OCI-LY7 (cell line): ENCODE measurements at places on chromosomes 3 and 15. TPM values are rescaled to one million over a fixed set of nuclear protein-coding genes. Genes with fewer than 3 reads are reported as not detected.

DNA sequence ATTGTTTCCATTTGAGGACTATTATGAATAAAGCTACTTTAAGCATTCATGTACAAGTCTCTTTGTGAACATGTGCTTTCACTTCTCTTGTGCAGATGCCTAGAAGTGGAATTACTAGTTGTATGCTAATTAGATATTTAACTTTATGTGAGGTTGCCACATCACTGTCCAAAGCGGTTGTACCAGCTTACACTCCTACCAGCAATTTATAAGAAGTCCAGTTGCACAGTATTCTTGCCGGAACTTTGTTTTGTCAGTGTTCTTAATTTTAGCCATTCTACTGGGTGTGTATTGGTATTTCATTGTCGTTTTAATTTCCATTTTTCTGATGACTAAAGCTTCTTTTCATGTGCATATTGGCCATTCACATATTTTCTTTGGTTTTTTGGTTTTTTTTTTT, 29.1 kb downstream of the SEMA3G start:
- no peak for DNase-seq

GRCh38 chr15:93247466-93248121, 158.6 kb upstream of the RGMA start:
- no peak for DNase-seq

GRCh38 chr3:136919799-136920580, 37.8 kb upstream of the IL20RB start:
- no peak for DNase-seq

Gene PP2D1
- not detected in 2 replicates for total RNA-seq

- DNase-seq: peak; percentile 47
Observed at GRCh38 chr3:151383956-151384355, 597 bp downstream of the P2RY12 start.

DNA sequence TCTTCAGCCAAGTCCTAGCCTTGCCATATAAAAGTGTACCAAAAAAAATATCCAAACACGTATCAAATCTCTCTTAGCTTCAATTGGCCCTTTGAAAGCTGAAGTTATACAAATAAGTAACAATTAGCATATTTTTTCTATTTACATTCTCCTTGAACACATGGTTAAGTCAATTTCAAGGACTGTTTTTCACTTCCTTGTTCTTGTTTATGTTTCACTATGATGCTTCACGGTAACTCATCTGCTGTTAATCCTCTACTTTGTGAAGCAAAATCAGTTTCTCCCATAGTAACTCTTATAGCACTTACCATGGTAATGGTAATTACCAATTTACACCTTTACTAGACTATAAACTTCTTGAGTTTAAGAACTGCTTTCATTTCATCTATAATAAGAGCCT, 10.6 kb upstream of the SPRED1 start:
- DNase-seq: peak; percentile 55

Gene LRRC31
- not detected in 2 replicates for total RNA-seq

Gene LNP1
- 10.8 and 12.7 TPM in 2 replicates for total RNA-seq

DNA sequence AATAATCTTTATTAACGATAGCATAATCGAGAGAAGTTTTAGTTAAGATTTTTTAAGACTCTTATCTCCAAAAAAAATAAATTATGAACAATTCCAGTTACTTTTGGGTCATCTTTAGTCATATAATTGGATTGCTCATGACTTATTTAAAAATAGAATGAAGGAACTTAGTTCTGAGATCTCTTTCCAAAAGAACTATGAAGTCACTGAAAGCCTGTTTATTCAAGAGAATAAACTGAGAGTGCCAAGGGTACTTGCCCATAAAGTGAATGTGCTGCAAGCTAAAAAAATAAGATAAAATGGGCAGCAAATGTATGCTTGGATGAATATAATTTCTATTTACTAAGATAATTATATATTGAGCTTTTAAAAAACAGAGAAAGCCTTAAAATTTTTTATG, 176.5 kb upstream of the PLSCR5 start:
- DNase-seq: no peak

Gene MAP2K5
- 35.0 and 44.6 TPM in 2 replicates for total RNA-seq

Gene P2RY14
- total RNA-seq: not detected in 2 replicates

- DNase-seq: no peak
Observed at GRCh38 chr3:112546216-112546759, 15.5 kb downstream of the ATG3 start.

GRCh38 chr15:40301467-40302179, 6.1 kb downstream of the PLCB2 start:
- no peak for DNase-seq
